ENCODE measurements at places on chromosomes 3 and 15.

DNA sequence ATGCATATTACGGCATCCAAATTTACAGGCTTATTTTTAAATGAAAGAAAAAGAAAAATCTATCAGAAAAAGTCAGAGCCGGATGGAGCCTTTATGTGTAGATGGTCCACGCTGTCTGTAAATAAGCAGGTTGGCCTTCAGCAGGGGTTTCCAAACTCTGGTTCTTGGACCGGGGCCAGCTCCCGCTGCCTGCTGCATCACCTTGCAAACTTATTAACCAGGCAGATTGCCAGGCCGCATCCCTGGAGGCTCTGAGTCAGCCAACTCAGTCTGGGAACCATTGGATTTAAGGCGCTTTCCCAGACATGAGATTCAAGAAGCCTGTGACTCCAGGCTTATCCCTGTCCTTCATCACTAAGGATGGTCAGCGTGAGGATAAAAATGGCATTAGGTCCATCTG, 212.4 kb downstream of the OPA1 start:
- no peak for DNase-seq

GRCh38 chr3:144128108-144128892, 156.7 kb downstream of the DIPK2A start:
- DNase-seq, result peak; percentile 16

DNA sequence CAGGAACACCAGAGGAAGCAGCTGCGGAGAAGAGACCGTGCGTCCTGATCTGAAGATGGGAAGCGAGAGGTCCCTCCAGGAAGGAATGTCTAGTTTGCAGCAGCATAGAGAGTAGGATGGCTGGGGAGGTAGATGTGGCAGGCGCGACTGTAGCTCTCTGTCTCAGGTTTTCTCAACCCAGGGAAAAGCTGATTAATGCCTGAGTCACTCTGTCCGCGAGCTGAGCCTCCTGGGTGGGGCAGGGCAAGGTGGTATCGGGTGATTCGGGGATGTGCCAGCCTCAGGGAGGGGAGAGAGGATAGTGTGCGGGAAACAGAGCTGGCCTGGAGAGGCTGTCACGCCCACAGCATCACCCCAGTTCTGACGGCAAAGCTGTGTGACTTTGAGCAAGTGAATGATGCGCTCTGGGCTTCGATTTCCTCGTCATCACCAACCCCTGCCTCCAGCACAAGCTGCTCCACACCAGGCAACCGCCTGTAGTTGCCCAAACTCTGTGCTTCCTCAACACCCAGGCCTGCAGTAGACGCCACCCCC, 28.4 kb downstream of the CPN2 start:
- no peak for DNase-seq

DNA sequence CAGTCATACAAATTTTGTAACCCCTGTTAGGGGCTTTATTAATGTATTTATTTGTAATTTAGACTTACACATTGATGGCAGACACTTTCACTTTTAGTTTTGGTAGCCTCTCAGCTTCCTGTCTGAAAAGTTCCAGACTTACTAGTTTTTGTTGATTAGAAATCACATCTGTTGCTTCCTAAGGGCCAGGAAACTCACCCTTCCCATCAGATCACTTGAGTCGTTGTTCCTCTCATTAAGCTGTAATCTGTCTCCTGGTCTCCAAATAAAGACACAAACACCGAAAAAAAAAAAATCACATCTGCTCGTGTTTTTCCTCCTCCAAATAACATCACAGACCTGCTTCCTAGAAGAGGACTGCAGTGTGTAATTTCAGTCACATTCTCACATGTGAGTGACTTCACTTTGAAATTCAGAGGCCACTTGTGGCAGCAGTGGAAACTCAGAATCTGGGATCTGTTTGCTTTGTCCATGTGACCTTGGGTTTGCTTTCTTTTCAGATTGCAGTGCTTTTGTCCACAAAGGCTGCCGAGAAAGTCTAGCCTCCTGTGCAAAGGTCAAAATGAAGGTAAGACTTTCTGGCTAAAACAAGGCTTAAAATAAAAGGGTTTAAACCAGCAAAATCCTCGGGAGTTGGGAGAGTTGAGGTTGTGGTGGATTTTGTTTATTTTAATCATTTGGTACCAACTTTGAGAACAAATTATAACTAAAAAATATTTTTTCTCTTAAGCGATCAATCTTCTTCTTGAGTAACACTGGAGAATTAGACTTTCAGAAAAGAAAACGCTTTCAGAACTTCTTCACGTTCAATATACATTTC, 87.0 kb downstream of the KLHL25 start:
- DNase-seq, result peak; percentile 70

GRCh38 chr15:70378126-70379031, 280.7 kb upstream of the TLE3 start:
- no peak for DNase-seq

DNA sequence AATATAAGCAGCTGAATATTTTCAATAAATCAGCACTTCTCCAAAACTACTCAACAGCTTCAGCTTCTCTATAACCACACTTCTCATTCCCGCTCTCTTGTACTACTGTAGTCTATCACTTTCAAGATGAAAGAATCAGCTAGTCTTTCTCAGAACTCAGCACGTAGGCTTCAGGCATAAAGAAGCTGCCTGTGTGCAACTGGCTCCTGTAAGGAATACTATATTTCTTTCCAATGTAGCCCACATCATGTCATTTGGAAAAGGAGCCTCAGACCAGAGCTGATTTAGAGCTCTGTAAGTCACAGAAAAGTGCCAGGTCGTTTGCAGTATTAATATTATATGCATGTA, 62.3 kb downstream of the FMN1 start:
- DNase-seq, result no peak

DNA sequence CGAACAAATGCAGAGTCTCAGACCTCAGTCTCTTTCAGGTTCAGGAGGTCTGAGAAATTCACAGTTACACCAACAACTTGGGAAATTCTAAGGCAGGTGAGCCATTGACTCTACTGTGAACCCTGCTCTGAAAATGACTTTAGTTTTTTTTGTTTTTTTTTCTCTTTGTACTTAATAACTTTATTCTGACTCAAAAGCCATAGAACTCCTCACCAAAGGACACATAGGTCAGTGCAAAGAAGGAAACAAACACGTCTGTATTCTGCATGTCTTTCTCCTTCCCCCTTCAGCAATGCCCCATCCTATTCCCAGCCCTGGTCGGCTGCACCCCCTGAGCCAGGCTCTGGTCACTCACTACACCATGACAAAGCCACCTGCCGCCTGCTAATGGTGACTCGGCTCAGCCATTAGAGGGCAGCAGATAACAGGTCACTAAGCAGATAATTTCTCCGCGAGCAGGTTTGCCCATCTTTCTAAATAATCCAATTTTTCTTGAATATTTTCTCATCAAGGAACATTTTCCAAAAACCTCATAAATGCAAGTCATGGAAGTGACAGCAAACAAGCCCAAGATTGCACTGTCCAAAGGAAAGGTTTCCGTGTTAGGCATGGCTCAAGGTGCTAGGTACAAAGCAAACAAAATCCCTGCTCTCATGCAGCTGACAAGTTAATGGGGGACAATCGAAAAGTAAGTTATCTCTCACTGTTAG, 37.7 kb downstream of the TM4SF4 start:
- DNase-seq, result peak; percentile 35

- DNase-seq, result no peak
These were observed 20.0 kb upstream of the CAPN7 start for GRCh38 chr3:15186101-15186476.

- no peak for DNase-seq
These were observed 73.4 kb upstream of the CADM2 start for GRCh38 chr3:84885199-84885882.

GRCh38 chr3:106208251-106208650, 339.4 kb upstream of the CBLB start:
- no peak for DNase-seq

- DNase-seq, result no peak
These were observed 27.5 kb downstream of the PLOD2 start for GRCh38 chr3:146133441-146133840.

DNA sequence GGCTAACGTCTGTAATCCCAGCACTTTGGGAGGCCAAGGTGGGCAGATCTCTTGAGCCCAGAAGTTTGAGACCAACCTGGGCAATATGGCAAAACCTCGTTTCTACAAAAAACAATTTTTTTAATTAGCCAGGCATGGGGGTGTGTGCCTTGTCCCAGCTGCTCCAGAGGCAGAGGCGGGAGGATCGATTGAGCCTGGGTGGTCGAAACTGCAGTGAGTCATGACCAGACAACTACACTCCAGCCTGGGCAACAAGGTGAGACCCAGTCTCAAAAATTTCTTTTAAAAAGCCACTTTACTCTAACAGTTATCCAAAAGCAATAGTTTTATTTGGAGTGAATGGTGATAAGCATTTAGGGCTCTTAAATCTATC, 12.5 kb downstream of the TRIM59 start:
- no peak for DNase-seq

- no peak for DNase-seq
These were observed 292.8 kb upstream of the LYSMD4 start for GRCh38 chr15:100026041-100026440.

GRCh38 chr15:81068516-81068915, 65.6 kb upstream of the CFAP161 start:
- no peak for DNase-seq

DNA sequence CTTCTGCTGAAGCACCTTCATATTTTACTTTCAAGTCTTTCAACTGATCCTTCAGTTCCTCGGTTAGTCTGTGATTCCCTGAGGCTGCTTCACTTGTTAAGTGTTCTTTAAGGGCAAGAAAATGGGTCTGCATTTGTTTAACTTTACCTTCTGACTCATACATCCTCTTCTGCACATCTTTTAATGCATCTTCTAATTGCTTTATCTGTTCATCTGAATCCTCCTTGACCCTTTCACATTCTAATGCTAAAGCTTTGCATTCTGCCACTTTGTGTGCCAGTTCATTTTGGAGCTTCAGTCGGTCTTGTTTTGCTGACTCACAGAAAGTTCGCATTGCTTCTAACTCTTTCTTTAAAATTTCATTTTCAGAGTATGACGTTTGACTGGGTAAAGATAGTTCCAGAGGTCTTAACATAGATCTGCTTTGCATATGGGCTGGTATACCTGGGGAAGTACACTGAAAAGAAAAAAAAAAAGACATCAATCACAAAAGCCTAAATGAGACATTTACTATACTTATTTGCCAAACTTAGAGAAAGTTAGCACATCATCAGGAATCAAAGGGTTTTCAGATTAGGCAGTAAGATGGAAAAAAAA, 94.3 kb downstream of the UACA start:
- no peak for DNase-seq

DNA sequence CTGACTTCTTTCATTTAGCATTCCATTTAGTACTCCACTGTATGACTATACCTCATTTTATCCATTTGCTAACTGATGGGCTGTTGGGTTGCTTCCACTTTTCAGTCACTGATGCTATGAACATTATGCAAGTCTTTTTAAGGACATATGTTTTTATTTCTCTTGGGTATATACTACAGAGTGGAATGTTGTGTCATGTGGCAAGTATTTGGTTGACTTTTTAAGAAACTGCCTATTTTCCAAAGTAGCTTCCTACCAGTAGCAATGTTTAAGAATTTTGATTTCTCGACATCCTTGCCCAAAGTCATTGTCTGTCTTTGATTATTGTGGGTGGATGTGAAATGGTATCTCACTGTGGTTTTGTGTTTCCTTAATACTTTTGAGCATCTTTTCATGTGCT, 110.1 kb upstream of the TPM1 start:
- no peak for DNase-seq

DNA sequence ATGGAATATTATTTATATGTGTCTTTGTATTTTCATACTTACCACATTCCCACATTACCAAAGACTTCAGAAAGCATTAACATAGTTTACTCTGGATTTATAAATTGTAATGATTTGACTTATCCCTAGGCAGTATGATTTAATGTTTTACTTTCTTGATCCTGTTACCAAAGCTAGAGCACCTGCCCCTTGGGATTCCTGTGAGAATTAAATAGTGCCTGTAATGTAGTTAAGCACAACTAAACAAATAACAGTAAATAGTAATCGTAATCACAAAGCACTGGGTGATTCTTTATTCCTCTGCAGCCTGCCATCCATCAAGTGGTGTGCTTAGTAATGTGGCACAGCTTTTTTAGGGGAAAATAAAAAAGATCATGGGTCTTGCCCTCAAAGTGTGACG, 39.1 kb downstream of the ATP2C1 start:
- no peak for DNase-seq

- no peak for DNase-seq
These were observed 93.8 kb downstream of the MYRIP start for GRCh38 chr3:39903253-39903652.

GRCh38 chr15:71651750-71652186, 158.6 kb upstream of the NR2E3 start:
- no peak for DNase-seq

GRCh38 chr3:61180206-61180605, 71.0 kb downstream of the FHIT start:
- no peak for DNase-seq

- DNase-seq, result no peak
These were observed 69.3 kb upstream of the CBLB start for GRCh38 chr3:105938101-105938500.

GRCh38 chr3:155512175-155512866, 218.8 kb upstream of the STRIT1 start:
- DNase-seq, result no peak

DNA sequence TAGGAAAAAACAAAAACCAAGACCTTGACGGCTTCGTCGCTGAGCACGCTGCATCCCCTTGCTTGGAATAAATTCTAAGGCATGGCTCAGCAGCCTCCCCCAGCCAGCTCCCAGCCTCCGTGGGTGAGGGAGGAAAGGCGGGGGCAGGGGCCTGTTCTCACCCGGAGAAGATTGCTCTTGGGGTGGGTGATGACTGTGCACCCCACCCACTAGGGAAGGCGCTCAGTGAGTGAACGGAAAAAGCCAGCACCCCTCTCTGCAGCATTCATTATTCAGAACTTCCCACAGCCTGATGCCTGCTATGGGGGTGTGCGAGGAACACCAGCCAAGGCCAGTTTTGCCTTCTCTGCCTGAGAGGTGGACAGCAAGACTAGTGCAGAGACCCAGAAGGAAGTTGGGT, 19.3 kb upstream of the NTRK3 start:
- no peak for DNase-seq

GRCh38 chr15:78988361-78988911, 43.6 kb upstream of the CTSH start:
- peak; percentile 19 for DNase-seq

- DNase-seq, result no peak
These were observed 7.3 kb upstream of the LEKR1 start for GRCh38 chr3:156818890-156819289.

DNA sequence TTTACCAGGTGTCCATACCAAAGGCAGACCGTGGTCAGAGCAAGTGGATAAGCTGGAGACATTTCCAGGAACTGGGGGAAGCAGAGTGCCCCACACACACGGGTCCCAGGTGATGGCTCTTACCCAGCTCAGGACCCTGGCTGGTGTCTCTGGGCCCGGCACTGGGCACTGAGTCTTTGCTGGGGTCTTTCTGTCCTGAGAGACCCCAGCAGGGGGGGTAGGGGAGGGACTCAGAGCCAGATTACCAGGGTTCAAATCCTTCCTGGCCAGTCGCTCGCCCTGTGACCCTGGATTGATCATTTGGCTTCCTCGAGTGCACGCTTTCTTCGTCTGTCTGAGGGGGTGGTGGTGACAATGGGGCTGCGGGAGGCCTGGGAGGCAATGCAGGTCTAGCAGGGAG, 95.7 kb downstream of the PLXNA1 start:
- DNase-seq, result no peak

- DNase-seq, result no peak
These were observed 688.7 kb downstream of the TUSC7 start for GRCh38 chr3:117398141-117398899.

All from CD4-positive, alpha-beta T cell treated with Interleukin-12 subunit alpha and Interleukin-12 subunit beta, for 1 hour (primary cell).